Right kidney (tissue), 9 donors: ENCODE measurements at places on chromosomes 2 and 18.
A peak's percentile ranks its signal among the peaks of the same experiment; 100 is the strongest.

- DNase-seq, result no peak
Measured at GRCh38 chr18:30175621-30176225, 866.8 kb downstream of the DSC3 start.

DNA sequence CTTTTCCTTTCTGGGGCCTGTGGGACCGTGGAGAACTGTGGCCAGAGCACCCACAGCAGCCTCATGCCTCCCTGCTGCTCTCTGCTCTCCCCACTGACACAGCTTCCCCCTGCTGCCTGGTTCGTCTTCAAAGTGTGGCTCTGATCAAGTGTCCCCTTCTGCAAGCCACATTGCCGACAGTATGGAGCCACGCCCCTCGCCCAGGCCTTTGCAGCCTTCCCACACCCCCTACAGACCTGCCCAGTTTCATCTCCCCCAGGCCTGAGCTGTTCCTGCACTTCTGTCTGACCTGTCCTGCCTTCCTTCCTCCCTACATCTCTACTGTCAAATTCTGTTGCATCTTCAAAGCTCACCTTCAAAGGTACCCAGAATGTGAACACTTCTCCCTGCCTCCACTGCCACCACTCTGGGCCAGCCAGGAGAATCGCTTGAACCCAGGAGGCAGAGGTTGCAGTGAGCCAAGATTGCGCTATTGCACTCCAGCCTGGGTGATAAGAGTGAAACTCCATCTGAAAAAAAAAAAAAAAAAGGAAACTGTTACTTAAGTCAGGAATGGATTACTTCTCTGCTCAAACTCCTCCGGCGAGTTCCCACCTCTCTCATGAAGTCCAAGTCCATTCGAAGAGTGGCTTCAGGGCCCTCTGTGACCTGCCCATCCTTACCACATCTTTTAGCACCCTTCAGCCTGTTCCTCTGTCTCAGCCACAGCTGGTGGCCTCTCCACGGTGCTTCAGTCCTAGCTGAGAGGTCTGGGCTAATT is 29.0 kb upstream of the CATIP start:
- DNase-seq, result no peak

- no peak for DNase-seq
Measured at GRCh38 chr2:144152817-144153271, 367.1 kb downstream of the ZEB2 start.

DNA sequence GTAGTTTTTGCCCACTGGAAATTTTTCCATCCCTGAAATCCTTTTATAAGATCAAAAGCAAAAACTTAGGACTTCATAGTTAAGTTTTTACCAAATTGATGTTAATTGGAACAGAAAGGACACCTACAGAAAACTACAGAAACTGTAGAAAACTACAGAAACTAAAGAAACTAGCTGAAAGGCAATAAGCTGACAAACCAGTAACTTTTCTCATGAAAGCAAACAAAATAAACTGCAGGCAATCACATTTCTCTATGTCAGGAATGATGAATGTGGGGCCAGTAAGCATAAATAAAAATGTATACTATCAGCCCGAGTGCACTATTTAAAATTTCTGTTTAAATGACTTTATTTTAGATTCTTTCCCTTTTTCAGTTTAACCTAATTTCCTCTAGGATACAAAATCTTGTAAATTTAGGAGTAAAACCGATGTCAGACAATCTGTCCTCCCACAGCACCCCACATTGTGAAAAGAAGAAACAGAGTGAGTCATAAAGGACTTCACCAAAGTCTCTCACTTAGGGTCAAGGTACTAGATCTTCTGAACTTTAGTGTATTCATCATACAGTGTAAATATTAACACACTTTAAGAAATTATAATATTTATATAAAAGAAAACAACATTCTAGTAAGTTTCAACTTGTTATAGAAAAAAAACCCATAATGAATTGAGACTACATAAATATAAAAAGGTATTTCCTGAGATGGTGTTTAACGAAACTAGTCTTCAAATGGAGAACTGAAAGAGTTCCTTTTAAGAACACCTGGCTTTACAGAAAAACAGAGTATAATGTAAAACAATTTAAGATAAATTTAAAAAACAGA is 46.6 kb downstream of the USP40 start:
- no peak for DNase-seq

DNA sequence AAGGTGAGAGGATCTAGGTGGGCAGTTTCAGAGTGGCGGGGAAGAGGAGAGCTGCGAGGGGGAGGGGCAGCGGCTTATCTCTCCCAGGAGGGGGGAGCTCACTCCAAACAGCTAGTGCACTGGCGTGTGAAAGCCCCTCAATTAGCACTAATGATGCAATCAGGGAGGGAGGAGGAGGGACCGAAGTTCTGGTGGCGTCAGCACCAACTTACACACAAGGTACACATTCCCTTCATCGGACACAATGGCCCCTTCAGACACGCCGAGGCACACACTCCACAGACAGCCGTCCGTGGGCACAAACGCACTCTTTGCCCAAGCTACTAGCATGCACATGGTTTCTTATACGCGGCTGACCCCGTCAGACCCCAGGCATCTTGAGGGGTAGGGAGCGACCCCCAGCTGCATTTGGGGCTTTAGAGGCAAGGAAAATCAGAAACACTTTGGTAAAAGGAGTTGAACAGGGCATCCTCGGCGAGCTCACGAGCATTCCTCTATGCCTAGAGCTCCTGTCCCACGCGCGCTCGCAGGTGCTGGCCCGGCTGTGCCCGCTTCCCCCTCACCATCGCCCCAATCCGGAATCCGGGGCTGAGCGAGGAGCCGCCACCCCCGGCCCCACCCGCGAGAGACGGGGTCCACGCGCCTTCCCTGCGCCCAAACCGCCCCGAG is 868 bp upstream of the PKDCC start:
- DNase-seq, result peak; percentile 81

DNA sequence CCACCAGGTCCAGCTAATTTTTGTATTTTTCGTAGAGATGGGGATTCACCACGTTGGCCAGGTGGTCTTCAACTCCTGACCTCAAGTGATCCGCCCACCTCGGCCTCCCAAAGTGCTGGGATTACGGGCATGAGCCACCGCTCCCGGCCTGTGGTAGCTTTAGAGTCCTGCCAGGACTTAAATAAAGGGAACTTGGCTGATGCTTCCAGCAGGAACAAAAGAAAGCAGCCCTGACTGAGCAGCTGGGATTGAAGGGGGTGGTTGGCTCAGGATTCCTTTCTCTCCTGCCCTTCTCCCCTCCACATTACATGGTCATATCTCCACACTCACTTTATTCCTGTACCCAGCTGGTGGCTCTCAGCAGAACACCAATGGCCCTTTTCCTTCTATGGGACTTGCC is 20.0 kb downstream of the EFHD1 start:
- DNase-seq, result no peak

DNA sequence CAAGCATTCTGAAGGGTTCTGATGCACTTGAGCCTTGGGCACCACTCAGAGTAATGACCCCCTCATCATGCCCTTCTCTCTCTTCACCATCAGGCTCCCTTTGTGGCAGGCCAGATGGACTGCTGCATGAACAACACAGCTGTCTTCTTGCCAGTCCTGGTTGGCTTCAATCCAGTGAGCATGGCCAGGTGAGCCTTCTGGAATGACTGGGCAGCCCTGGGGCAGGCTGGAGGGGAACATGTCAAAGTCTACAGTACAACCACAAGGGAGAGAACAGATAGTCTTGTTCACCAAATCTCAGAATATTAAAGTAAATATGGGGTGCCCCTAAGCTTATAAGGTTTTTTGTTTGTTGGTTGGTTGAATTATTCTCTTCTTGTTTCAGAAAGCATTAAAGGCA is 4.4 kb downstream of the GCKR start:
- DNase-seq, result no peak

DNA sequence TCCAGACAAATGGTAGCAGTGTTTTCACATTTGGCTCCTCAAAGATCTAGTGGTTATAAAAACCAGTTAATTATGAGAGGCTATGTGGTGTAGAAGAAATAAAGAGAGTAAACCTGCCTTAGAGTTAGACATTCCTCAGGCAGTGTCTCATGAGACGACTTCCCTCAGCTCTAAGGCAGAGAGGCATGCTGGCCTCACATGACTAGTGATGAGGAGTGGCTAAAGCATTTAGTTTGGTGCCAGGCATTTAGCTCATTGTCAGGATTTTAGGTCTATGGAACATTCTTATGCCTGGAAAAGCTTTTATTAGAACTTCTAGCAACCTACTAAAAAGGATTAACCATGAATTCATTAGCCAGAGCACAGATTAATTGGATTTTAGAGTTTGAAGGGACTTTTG is 90.3 kb downstream of the RPRM start:
- no peak for DNase-seq

- DNase-seq, result no peak
Measured at GRCh38 chr18:2981212-2981728, 31.7 kb downstream of the LPIN2 start.

- no peak for DNase-seq
Measured at GRCh38 chr18:50721006-50721405, 98.8 kb downstream of the MRO start.

DNA sequence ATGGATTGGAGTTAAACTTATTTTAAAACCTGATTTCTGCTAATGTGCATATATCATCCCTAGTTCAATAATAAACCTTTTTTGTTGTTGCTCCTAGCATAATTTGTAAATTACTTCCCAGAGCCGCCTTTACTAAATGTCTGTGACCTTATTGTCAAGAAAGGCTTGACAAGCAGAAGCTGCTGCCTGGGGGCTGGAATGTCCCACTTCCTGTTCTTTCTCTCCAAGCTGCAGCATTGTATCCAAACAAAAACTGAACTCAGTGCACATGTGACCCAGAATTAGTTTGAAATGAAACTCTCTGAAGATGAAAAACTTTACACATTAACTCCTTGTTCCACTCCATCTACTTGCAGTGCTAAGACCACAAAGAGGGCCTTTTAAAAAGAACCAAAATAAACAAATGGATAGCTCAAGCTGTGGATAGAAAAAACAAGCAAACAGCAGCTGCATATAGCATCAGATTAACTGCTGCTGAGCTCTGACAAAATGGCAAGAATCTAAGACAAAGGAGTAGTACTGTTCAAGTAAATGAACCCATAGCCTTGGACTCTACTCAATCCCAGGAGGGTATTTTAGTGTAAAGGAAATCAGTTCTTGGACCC is 99.8 kb upstream of the NEUROD1 start:
- peak; percentile 64 for DNase-seq

- no peak for DNase-seq
Measured at GRCh38 chr2:55054106-55054875, 4.0 kb upstream of the RTN4 start.

DNA sequence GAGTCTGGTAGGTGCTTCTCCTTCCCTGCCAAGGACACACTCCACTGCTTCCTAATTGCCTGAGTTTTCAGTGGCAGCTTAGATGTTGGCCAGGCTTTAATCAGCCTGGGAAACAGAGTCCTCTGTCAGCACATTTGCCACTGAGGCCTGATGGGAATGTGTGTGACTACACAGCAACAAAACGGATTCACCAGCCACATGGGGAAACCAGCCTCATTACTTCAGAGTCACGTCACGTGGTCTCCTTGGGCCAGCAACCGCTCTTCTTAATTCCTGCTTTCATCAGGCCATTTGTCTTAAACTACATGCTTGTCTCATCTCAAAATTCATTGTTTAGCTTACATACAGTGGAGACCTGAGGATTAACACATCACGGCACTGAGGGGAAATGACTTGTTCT is 93.9 kb upstream of the LTBP1 start:
- no peak for DNase-seq
